ENCODE measurements at places on chromosomes 5 and 9.

DNA sequence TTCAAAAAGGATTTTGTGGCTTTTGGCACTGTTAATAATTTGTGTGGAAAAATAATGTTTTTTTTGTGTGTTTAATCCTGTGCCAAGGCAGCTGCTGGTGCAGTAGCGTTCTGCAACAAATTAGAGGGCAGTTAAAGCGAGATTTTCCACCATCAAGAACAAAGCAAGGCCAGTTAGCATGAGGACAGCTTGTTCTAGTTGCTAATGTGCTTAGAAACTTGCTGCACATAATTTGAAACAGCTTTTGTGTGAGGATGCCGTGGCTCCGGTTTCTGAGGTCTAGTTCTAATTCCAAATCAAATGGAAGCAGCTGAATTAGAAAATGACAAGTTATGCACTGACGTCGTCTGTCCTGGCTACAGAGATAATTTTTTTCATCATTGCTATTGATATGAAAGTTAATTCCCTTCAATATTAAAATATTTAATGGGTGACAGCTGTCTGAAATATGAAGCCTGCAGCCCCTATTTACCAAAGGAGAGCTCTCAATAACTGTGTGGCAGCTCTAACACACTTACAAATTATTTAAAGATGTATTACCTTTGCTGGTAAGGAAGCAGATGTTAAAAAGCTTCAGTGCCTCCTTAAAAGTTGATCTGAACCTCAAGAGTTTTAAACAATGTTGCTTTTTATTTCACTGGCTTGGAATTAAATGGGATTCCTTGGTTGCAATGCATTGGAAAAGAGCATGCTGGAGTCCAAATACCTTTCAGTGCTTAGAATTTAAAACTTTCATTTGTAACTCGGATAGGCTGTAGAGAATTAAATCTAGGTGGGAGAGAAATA is 128.6 kb downstream of the SPATA31D1 start:
- no peak for DNase-seq

GRCh38 chr9:73951147-73951546 is 546.0 kb upstream of the RORB start:
- no peak for DNase-seq

- DNase-seq, result no peak
These were observed 941 bp downstream of the EXD3 start for GRCh38 chr9:137421838-137422603.

DNA sequence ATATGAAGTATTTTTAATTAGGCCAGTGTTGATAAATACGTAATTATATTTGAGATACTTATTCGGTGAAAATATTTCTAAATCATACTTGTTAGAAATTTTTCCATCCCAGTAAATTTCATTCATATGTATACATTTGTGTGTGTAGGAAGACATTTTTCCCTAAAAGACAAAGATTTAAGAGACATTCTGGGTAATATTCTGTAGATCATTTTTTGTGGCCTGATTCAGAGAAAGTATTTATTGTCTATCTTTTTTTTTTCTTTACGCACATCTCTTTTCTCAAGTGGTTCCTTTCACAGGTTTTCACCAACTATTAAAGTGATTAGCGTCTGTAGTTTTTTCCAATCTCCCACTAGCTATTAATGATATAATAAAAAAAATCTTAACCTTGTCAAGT is 224.1 kb downstream of the MEF2C start:
- no peak for DNase-seq

- DNase-seq, result no peak
These were observed 735 bp downstream of the IDNK start for GRCh38 chr9:83623679-83624076.

GRCh38 chr5:34486160-34486848 is 169.8 kb upstream of the RAI14 start:
- no peak for DNase-seq

GRCh38 chr5:64318175-64318574 is 152.5 kb downstream of the RNF180 start:
- DNase-seq, result no peak

- DNase-seq, result no peak
These were observed 308.0 kb upstream of the IRX2 start for GRCh38 chr5:3059488-3059887.

- no peak for DNase-seq
These were observed 62.3 kb downstream of the NR6A1 start for GRCh38 chr9:124708633-124709291.

All from activated gamma-delta T cell (primary cell).